ENCODE measurements at places on chromosomes 3 and 15.

- no peak for DNase-seq
These were observed 1.1 kb upstream of the GABRB3 start for GRCh38 chr15:26773917-26774316.

DNA sequence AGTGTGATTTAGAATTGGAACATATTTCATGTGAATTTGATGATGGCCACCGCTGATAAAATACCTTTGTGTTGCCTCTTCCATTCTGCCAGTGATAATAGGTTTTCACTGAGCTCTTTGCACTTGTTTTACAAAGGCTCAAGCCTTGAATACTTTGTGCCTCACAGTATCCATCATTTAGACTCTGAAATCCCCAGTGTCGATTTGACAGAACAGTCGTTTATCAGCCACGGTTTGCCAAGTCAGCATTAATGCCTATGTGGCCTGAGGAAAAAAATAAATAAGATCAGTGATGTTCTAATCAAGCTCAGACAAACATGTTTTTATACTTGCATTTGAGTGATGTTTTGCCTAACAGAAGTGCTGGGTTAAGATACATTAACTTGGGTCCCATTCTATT, 399.1 kb downstream of the RBMS3 start:
- DNase-seq, result no peak

DNA sequence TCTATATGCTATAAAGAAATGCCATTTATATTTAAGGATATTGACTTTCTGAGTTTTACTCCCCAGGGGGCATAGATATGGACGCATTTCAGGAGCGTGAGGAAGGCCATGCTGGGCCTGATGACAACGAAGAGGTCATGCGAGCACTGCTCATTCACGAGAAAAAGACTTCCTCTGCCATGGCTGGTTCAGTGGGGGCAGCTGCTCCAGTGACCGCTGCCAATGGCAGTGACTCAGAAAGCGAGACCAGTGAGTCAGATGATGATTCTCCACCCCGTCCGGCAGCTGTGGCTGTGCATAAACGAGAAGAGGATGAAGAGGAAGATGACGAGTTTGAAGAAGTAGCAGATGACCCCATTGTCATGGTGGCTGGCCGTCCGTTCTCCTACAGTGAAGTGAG, 38.4 kb downstream of the GTF2E1 start:
- no peak for DNase-seq

GRCh38 chr15:89985111-89985510, 16.0 kb upstream of the ZNF710 start:
- DNase-seq, result no peak

DNA sequence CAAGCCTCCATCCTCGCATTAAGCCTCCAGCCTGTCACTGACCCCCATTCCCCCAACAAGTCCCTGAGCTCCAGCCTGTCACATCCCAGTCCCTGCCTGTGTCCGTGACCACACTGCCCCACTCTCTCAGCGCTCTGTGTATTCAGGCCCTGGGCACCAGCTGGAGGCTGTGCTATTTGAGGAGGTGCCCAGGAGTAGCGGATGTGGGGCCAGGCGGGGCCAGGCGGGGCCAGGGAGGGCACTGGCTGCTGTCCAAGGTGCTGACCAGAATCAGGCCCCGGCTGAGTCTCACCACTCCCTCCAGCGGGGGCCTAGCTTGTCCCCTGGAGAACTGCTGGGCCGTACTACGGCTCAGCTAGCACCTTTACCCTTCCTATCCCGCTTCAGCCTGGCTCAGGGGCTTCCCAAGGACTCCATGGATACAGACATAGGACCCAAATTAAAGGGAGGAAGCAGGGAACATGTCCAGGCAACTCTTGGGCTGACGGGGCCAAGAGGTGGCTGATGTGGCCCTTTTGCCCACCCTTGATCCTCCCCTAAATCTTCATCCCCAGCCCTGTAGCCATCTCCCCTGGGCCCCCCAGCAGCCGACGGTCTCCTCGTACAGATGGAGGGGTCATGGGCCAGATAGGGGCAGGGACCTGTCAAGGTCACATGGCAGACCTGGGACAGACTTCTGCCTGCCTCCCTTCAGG, 1.1 kb downstream of the HHATL start:
- DNase-seq, result no peak

GRCh38 chr3:189365609-189366564, 194.1 kb downstream of the TPRG1 start:
- DNase-seq, result no peak

- no peak for DNase-seq
These were observed 86.7 kb downstream of the MAGI1 start for GRCh38 chr3:65951836-65952505.

- DNase-seq, result no peak
These were observed 20.8 kb downstream of the CDAN1 start for GRCh38 chr15:42716125-42716524.
